Stimulated activated naive CD4-positive, alpha-beta T cell treated with Interleukin-2 at 50 U/mL for 16 hours (primary cell): ENCODE measurements at places on chromosomes 11 and 22.

GRCh38 chr11:102494216-102494615 lies 36.3 kb downstream of the MMP7 start:
- DNase-seq = no peak

- no peak for DNase-seq
Measured at GRCh38 chr11:2137202-2138067, 1.8 kb downstream of the IGF2 start.

GRCh38 chr22:36017651-36018091 lies 11.0 kb downstream of the RBFOX2 start:
- no peak for DNase-seq

DNA sequence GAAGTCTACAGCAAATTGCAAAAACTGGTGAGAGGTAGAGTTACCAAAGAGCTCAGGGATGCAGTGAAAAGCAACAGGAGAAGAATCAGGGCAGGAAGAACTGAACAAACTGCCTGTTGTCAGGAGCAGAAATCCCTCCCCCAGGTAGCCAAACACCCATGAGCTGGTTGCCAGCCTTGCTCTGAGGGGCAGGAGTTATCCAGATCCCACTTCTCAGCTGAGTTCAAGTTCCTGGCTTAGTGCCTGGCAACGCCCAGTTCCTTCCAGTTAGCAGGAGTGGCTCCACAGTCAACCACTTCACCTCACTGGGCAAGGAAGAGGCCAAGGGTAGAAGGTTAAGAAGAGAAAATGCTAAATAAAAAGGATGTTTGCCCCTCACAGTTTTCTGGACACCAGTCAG lies 1.9 kb upstream of the MPZL2 start:
- no peak for DNase-seq

GRCh38 chr11:68322052-68322430 lies 9.7 kb downstream of the LRP5 start:
- no peak for DNase-seq

- no peak for DNase-seq
Measured at GRCh38 chr11:75201771-75202170, 38.8 kb upstream of the TPBGL start.

DNA sequence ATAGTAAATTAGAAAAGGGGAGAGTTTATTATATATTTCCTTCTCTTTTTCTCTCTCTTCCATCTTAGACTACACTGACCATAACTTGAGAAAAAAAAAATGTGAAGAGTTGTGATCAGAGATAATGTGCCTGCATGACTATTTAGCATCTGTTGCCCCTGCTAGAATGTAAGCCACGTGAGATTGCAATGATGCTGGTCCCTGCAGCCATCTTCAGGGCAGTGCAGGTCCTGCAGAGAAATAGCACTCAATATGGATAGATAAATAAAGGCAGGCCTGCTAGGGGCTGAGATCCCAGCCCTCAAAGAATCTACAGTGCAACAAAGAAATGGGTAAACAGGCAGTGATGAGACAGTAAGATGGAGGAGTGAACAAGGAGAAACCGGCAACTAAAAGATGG lies 7.8 kb upstream of the DKK3 start:
- DNase-seq = no peak

DNA sequence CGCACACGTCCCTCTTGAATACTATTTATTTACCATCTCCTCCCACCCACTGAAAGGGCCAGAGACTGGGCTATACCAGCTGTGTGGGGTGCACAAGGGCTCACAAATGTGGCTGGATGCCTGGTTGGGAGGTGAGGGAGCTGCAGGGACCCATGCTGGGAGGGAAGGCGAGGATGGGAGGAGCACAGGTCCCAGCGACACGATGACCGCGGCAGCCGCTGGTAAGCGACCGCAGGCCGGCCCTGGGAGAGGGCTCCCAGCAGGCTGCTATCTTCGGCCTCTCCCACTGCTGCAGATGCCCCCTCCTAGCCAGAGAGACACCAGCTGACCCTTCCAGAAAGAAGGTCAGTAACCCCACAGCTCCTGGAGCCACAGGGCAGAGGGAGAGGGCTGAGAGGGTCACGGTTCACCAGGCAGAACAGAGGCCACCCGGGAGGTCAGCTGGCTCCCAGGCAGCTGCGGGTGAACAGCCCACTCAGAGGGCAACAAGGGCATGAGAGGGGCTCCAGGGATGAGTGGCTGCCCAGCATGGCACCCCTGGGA lies 163.9 kb downstream of the CRYBB2 start:
- no peak for DNase-seq

- peak; percentile 11 for DNase-seq
Measured at GRCh38 chr11:121538054-121538453, 85.3 kb upstream of the SORL1-AS1 start.

- DNase-seq = peak; percentile 99
Measured at GRCh38 chr11:46700241-46701077, at the start of the genes ARHGAP1 and ZNF408. ARHGAP1 (minus strand) TSS chr11:46700619; CDS start chr11:46696107, 4,512 bp downstream. ZNF408 (plus strand) TSS chr11:46701031; CDS start chr11:46701048, 17 bp downstream.

- DNase-seq = no peak
Measured at GRCh38 chr22:44622679-44623078, 79.3 kb upstream of the PRR5 start.

- no peak for DNase-seq
Measured at GRCh38 chr11:15826826-15827225, 529.5 kb downstream of the SOX6 start.

- DNase-seq = no peak
Measured at GRCh38 chr11:132559331-132560036, 972.8 kb downstream of the OPCML start.

- no peak for DNase-seq
Measured at GRCh38 chr22:47291565-47292495, 529.4 kb downstream of the TBC1D22A start.

- DNase-seq = no peak
Measured at GRCh38 chr22:26904483-26904882, 247.1 kb downstream of the MIAT start.

DNA sequence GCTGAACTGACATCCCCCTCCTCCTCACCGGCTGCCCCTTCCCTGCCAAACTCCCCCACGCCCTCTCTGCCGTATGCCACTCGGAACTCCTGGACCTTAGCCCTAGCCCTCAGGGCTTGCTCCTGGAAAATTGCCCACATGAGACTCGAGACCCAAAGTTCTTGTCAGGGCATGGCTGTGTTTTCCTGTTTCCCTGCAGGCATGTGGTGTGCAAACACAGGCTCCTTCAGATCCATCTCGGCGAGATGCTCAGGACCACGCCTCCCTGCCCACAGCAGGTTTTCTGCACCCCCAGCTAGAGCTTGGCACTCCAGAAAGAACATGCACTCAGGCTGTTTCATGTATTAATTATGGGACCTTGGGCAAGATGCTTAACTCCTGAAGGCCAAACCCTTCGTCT lies 1480.4 kb downstream of the BRD1 start:
- DNase-seq = no peak

GRCh38 chr11:83836883-83837654 lies 550.9 kb upstream of the CCDC90B start:
- no peak for DNase-seq

GRCh38 chr11:93540896-93541553 lies 2.2 kb downstream of the SMCO4 start:
- no peak for DNase-seq

DNA sequence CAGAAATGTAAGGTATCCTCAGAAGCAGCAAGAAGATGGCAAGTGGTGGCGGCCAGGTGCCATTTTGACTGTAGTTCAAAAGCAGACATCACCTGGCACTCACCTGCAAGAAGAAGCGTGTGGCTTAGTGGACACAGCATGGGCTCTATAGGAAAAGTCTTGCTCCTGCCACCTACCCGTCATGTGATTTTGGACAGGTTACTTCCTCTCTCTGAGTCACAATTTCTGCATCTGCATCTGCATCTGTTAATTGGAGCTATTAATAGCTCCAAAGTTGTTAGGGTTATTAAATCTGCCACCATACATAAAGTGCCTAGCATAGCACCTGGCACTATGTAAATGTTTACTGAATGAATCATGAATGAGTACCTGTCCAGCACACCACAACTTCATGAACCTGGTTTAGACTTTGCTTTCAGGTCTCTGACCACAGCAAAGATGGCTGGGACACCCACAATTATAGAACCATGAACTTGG lies 16.8 kb downstream of the RAB30 start:
- no peak for DNase-seq

DNA sequence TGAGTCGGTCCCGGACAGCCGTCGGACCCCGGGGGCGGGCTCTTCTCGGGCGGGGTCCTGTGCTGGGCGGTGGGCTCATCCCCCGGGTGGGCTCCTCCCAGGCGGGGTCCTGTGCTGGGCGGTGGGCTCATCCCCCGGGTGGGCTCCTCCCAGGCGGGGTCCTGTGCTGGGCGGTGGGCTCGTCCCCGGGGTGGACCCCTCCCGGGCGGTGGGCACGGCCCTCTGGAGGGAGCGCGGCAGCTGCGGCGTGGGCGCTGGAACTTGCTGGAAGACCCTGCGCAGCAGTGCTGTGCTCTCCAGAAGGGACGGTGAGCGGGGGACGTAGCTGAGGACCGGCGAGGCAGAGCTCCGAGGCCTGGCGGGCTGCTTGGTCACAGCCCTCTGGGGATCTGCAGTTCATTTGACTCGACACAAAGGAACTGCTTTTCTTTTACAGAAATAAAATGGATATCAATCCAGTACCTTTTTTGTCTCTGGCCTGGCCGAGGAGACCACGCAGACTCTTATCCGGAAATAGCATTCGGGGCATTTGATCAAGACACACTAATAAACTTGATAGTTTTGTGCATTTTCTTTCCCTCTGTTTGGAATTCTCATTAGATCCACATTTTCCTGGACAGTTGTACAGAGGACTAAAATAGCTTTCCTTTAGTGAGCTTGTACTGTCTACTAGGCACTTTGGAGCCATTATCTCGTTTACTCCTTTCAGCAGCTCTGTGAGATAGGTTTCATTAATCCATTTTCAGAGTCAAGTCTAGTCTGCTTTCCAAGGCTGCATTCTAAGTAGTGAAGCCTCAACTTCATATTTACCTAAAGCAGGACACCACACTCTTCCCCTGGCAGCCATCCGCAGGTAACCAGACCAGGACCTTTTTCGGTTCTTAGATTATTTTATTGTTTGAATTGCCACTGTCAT lies 812 bp downstream of the JAM3 start:
- no peak for DNase-seq

GRCh38 chr22:29073618-29074275 lies 912 bp downstream of the KREMEN1 start:
- DNase-seq = no peak

DNA sequence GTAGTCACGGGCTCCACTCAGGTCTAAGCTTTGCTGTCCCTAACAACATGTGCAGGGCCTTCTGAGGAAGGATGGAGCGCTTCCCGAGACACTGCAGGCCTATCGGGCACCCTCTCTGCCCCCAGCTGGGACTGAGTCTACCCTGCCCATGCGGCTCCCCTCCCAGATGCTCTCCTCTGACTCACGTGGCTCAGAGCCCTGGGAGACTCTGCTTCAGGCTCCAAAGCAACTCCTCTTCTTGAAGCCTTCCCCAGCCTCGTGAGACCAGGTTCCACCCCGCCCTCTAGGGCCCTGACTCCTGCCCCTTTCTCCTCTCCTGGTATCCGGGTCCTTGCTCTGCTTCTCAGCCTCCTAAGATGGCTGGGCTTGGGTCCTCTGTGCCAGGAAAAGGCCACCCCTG lies 28.4 kb upstream of the ARFGAP3 start:
- no peak for DNase-seq

- DNase-seq = no peak
Measured at GRCh38 chr22:21921729-21922128, 30.9 kb downstream of the PPM1F start.

- no peak for DNase-seq
Measured at GRCh38 chr11:96054870-96055705, 131.2 kb upstream of the MTMR2 start.

DNA sequence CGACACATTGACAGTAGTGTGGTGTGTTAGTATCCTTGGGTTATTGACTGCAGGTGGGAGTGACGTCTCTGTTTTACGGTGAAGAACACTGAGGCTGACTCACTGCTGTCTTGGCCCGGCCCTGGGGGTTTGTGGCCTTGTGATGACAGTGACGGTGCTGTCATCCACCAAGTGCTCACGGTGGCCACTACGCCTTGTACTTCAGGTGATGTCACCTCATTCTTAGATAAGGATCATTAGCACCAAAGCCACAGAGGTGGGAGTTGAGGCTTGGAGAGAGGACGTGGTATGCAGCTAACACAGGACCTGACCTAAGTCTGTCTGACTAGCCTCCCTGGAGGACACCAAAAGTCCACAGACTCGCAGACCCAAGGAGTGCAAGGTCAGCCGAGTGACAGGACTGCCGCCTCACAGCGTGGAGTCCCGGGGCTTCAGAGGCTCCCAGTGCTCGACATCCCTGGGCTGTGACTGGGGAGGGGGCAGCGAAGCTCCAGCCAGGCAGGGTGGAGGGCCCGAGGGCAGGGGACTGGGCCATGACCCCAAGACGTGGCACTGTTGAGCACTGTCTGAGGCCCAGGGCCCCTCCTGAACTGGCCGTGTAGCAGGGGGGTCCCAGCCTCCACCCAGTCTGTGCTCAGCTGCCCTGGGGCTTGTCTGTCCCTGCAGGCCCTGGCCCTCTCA lies 56.5 kb downstream of the NAT10 start:
- DNase-seq = peak; percentile 44

DNA sequence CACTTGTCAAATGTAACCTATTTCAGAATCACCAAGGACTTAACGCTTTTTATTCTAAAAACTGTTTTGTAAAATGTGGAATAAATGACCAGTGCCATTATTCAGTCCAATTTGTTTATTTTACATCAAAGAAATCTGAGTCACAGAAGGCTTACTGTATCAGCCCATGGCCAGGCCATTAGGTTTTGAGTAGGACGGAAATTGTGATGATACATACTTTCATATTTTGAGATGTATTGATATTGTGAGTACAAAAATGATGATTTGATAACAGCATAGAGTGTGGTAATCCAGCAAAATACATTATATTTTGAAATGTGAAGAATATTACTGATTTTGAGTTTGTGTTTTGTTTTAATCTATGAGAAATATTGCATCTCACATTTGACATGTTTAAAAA lies 81.1 kb downstream of the PIWIL3 start:
- DNase-seq = no peak

DNA sequence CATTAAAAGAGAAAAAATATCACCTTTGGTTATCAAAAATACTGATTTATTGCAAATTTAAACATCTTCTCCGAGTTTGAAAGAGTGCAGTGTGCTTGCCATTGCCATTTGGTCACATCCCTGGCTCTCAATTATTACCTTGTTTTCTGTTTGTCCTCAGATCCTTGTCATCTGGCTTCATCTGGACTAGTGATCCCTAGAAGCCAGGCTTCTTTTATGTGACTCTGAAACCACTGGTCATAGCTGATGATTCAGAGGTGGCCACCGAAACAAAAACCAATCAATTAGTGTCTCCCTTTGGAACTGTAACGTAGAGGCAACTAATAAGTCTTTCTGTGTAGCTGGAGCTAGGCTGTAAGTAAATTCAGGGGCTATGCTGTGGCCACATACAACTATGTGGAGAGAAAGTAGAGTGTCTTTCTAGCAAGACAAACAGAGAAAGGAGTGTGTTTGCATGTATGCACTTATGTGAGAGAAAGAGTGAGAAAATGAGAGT lies 237.9 kb downstream of the LUZP2 start:
- no peak for DNase-seq

DNA sequence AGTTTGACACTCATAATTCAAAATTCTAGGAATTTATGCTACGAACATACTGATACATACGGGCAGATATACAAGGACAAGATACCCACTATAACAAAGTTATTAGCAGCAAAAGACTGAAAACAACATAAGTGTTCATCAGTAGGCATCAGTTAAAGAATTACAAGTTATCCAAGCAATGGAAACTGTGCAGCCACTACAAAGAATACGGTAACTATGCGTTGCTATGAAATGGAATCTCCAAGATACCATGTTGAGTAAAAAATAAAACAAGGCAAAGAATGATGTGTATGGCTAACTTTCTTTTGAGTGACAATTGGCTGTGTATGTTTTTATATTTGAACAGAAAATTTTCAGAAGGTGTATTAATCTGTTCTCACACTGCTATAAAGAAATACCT lies 151.7 kb downstream of the ADAMTS15 start:
- DNase-seq = no peak
